ENCODE measurements at places on chromosomes 13 and 19. TPM values are rescaled to one million over a fixed set of nuclear protein-coding genes. Genes with fewer than 3 reads are reported as not detected.
A peak's percentile ranks its signal among the peaks of the same experiment; 100 is the strongest.

- peak overlapping the region; percentile 93 for H3K27ac ChIP-seq
- peak; percentile 70 for DNase-seq
- H3K4me3 ChIP-seq = peak overlapping the region; percentile 63
- peaks cover 46% of the 10 kb centered on the region for H3K4me1 ChIP-seq
Observed at GRCh38 chr19:35044317-35045117, 3.0 kb downstream of the HPN start.

GRCh38 chr13:41179593-41180250, 14.6 kb downstream of the KBTBD7 start:
- H3K4me3 ChIP-seq = no peak overlapping the region
- no peaks in the 10 kb centered on the region for H3K36me3 ChIP-seq
- no peaks in the 10 kb centered on the region for H3K4me1 ChIP-seq
- H3K27ac ChIP-seq = no peak overlapping the region

DNA sequence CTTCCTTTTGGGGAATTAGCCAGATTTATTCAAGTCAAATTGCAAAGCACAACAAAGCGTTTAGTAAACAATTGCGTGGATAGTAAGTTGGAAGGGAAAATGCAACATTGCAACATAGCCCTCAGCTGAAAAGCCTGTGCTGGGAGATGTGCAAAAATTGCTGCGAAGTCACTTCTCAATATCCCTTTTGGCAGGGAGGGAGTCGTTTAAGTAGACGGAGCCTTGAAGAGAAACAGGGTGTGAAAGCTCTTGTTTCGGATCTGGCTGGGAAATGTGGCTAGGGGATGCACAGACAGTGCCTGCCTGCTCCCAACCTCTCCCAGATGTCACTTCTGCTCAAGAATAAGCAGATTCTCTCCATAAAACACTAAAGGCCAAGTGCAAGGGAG, 56.8 kb downstream of the SLC7A1 start:
- no peak overlapping the region for H3K4me3 ChIP-seq
- H3K4me1 ChIP-seq = no peaks in the 10 kb centered on the region
- no peaks in the 10 kb centered on the region for H3K36me3 ChIP-seq
- H3K27ac ChIP-seq = no peak overlapping the region
- DNase-seq = no peak

DNA sequence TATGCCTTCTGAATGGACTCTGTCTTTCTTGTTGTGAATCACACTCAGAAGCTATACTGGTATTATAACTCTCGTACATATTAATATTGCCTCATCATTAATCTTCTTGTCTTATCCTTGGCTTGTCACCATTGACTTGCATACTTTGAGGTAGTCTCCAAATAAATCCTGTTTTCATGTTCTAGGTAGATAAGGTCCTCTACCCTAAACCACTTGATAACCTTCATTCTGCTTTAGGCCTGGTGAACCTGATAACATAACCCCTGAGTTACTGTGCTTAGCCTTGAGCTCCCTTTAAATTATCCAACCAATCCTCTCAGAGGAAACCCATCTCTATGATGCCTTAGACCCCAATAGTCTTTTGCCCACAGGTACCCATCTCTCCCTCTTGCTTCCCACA, 1162.3 kb downstream of the SLITRK1 start:
- no peak overlapping the region for H3K27ac ChIP-seq
- H3K4me3 ChIP-seq = no peak overlapping the region
- no peaks in the 10 kb centered on the region for H3K4me1 ChIP-seq
- H3K27me3 ChIP-seq = no peaks in the 10 kb centered on the region
- DNase-seq = no peak

The STXBP2 gene
- 25.9 TPM for total RNA-seq

GRCh38 chr19:46515879-46516350, 20.2 kb upstream of the PNMA8B start:
- no peak overlapping the region for H3K27ac ChIP-seq
- DNase-seq = no peak
- H3K4me3 ChIP-seq = no peak overlapping the region

The MEDAG gene
- 0.50 TPM for total RNA-seq

The TNFSF9 gene
- not detected for total RNA-seq

The CGB8 gene
- not detected for total RNA-seq

DNA sequence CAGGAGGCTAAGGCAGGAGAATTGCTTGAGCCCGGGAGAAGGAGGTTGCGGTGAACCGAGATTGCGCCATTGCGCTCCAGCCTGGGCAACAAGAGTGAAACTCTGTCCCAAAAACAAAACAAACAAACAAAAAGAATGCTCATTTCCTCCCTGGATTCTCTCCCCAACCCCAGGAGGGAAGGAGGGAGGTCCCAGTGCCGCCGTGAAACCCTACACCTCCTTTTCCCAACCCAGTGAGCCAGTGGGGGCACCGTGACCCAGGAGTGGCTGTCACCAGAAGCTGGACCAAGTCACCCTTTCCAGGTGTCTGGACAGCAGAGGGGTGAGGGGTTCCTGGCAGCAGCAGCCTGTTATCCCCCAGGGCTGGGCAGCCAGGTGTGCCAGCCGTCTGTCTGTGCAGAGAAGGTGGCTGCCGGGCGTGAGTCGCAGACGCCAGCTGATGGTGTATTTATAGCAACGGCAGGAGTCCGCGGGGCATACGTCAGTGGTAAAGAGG, 23.5 kb downstream of the NFIC start:
- H3K27ac ChIP-seq = peak overlapping the region; percentile 85
- no peak overlapping the region for H3K4me3 ChIP-seq
- no peak for DNase-seq
- no peaks in the 10 kb centered on the region for H3K27me3 ChIP-seq
- H3K4me1 ChIP-seq = peaks cover 50% of the 10 kb centered on the region
- no peaks in the 10 kb centered on the region for H3K36me3 ChIP-seq

DNA sequence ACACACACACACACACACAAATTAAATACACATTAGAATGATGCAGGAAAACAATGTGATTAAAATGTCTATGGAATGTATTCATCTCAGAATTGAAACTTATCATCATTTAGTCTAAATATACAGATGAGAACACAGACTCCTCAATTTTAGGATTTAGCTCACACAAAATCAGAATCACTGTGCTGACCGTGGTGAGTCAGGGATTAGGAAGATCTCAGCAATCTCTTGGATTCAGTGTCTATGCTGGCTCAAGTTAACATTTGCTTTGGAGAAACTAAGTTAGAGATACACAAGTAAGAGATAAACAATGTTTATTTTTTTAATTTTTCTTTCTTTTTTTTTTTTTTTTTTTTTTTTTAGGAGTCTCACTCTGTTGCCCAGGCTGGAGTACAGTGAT, 323.6 kb downstream of the KLF12 start:
- H3K27me3 ChIP-seq = no peaks in the 10 kb centered on the region
- peaks cover 2% of the 10 kb centered on the region for H3K4me1 ChIP-seq
- DNase-seq = no peak
- H3K4me3 ChIP-seq = no peak overlapping the region
- no peak overlapping the region for H3K27ac ChIP-seq

- no peak for DNase-seq
- no peaks in the 10 kb centered on the region for H3K36me3 ChIP-seq
- no peaks in the 10 kb centered on the region for H3K27me3 ChIP-seq
Observed at GRCh38 chr13:32897296-32897695, 118.9 kb upstream of the KL start.

GRCh38 chr19:16896146-16897028, 7.6 kb downstream of the F2RL3 start:
- no peak overlapping the region for H3K4me3 ChIP-seq
- no peak for DNase-seq
- H3K27ac ChIP-seq = no peak overlapping the region
- no peaks in the 10 kb centered on the region for H3K36me3 ChIP-seq
- no peaks in the 10 kb centered on the region for H3K27me3 ChIP-seq

DNA sequence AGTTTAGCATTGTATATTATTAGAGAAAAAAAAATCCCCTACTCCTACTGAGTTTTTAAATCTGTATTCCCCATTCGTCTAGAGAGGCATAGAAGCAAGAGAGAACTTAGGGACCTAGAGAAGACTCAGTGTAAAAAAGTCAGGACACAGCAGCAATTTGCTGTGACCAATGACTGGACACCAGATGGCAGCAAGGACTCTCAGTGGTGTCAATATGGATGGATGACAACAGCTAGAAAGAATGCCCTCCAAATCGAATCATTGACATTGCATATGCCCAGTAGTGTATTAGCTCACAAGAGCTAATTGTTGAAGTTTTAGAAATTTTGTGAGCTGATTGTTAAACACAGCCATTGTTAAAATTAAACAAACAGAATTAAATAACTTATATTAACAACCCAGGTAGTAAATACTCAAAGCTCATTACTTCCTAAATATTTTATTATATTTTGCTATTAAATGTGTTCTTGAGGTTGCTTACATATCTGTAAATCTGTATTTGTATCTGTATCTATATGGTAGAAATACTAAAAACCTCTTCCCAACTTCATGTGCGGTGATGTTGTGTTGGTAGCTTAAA, 43.9 kb downstream of the SIAH3 start:
- no peak overlapping the region for H3K4me3 ChIP-seq
- H3K27ac ChIP-seq = no peak overlapping the region
- no peaks in the 10 kb centered on the region for H3K4me1 ChIP-seq
- no peak for DNase-seq
- no peaks in the 10 kb centered on the region for H3K27me3 ChIP-seq

The COX7A1 gene
- total RNA-seq = 0.33 TPM

- H3K4me1 ChIP-seq = peaks cover 14% of the 10 kb centered on the region
- H3K36me3 ChIP-seq = no peaks in the 10 kb centered on the region
- peak; percentile 41 for DNase-seq
- peak overlapping the region; percentile 70 for H3K4me3 ChIP-seq
- peak overlapping the region; percentile 62 for H3K27ac ChIP-seq
Observed at GRCh38 chr13:113489549-113490495, 689 bp downstream of the DCUN1D2 start.

- H3K4me3 ChIP-seq = peak overlapping the region; percentile 20
- no peaks in the 10 kb centered on the region for H3K4me1 ChIP-seq
- no peaks in the 10 kb centered on the region for H3K27me3 ChIP-seq
Observed at GRCh38 chr19:53647350-53647749, 15.6 kb downstream of the DPRX start.

DNA sequence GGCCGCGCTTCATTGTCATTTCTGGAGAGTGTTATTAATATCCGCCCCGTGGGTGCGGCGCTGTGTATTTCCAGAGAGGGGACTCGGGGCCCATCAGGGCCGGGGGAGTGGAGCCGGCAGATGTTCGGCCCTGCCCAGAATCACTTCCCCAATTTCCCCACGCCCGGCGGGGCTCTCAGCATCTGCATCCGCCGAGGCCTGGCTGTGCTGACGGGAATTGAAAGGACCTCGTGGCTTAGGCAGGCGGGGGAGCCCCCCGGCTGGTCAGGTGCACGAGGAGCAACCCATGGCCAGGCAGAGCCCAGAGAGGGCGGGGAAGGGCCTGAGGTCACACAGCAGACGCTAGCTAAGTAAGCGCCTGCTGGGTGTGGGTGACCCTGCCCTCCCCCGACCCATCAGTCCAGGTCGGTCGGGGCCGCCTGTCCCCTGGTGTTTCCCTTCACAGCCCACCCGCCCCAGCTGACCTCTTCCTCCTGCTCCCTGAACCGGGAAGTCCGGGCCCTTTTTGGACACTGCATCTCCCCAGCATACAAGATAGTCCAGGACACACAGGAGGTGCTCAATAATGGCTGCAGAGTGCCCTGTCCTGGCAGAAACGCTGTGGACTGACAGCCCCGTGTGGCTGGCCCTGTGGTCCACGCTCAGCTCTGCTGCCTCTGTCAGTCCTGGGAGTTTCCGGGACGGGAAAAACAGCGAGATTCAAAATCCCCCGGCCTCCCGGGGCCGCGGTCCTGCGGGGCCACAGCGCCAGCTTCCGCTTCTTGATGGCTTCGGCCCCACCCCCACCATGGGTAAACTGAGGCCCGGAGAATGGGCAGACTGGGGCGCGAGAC, 22.1 kb downstream of the ARID3A start:
- no peak overlapping the region for H3K27ac ChIP-seq
- no peaks in the 10 kb centered on the region for H3K27me3 ChIP-seq
- no peak for DNase-seq
- H3K4me1 ChIP-seq = peaks cover 6% of the 10 kb centered on the region

- peaks cover 19% of the 10 kb centered on the region for H3K4me1 ChIP-seq
- H3K4me3 ChIP-seq = no peak overlapping the region
- no peaks in the 10 kb centered on the region for H3K36me3 ChIP-seq
- DNase-seq = no peak
- peaks cover 13% of the 10 kb centered on the region for H3K27me3 ChIP-seq
Observed at GRCh38 chr13:110312339-110313031, 5.4 kb downstream of the COL4A2 start.

DNA sequence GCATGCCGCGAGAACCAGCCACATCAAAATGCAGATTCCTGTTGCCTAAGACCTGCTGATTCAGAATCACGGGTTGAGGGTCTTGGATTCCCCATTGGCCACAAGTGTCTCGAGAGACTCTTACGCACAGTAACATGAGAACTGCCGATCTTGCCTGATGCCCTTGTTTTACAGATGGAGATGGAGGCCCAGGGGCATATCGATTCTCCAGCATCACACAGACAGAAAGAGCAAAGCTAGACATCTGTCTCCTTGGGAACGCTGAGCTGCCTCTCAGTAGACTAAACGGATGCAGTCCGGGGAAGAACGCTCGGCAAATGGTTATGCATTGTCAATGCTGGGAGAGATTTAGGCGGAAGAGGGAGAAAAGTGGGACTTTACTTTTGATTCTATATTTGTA, 5.4 kb downstream of the NLRP12 start:
- H3K4me3 ChIP-seq = no peak overlapping the region
- no peaks in the 10 kb centered on the region for H3K27me3 ChIP-seq
- no peak overlapping the region for H3K27ac ChIP-seq
- H3K36me3 ChIP-seq = no peaks in the 10 kb centered on the region
- no peaks in the 10 kb centered on the region for H3K4me1 ChIP-seq

GRCh38 chr13:30299786-30300185, 7.6 kb downstream of the KATNAL1 start:
- no peak for DNase-seq
- no peak overlapping the region for H3K4me3 ChIP-seq
- no peaks in the 10 kb centered on the region for H3K36me3 ChIP-seq
- no peaks in the 10 kb centered on the region for H3K4me1 ChIP-seq
- H3K27me3 ChIP-seq = no peaks in the 10 kb centered on the region

DNA sequence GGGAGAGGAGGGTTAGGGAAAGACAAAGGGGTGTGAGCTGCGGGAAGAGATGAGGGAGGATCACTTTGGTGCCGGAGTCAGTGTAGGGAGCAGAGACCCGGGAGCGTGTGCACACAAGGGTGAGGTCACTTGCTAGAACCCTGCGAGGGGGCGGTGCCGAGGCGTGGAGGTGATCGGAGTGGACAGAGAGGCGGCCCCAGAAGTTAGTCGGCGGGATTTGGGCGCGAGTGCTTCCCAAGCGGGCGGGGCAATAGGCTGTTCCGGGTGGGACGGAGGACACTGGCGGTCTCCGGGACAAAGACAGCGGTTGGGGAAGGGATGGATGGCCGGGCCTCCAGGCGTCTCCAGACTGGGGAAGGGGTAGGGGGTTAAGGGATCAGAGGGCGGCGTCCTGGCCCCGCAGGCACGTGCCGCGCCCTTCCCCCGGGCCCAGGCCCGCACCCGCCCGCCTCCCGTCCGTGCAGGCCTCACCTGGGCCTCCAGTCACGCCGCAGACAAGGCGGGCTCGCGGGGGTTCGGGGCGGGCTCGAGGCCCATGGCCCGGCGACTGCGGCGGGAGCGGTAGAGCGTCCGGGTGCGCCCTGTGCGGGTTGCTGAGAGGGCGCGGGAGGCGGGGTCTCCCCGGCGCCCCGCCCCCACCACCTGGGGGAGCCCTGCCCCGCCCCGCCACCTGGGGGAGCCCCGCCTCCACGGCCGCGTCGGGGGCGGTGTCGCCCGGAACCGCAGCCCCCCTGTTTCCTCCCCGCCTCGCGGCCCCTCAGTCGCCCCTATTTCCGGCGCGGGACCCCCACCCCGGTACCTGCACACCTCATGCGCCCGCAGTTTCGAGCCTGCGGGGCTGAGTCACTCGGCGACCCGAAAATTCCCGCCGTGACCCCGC, at the start of gene LPAR2:
LPAR2 (minus strand) TSS at position 600 of the 880 bp plus-strand sequence. CDS start 945 bp downstream, outside the sequence.
- H3K4me1 ChIP-seq = peaks cover 8% of the 10 kb centered on the region
- H3K27ac ChIP-seq = peak within 1 kb of the TSS; percentile 28
- no peaks in the 10 kb centered on the region for H3K36me3 ChIP-seq
- H3K4me3 ChIP-seq = no peak within 1 kb of the TSS

The NCR1 gene
- total RNA-seq = 1.2 TPM
